ENCODE measurements at places on chromosomes 7 and 10.
A peak's percentile ranks its signal among the peaks of the same experiment; 100 is the strongest.

- DNase-seq: no peak
Measured at GRCh38 chr10:91341686-91342085, 68.5 kb upstream of the HECTD2 start.

- DNase-seq: no peak
Measured at GRCh38 chr10:30036811-30037210, 22.6 kb downstream of the JCAD start.

DNA sequence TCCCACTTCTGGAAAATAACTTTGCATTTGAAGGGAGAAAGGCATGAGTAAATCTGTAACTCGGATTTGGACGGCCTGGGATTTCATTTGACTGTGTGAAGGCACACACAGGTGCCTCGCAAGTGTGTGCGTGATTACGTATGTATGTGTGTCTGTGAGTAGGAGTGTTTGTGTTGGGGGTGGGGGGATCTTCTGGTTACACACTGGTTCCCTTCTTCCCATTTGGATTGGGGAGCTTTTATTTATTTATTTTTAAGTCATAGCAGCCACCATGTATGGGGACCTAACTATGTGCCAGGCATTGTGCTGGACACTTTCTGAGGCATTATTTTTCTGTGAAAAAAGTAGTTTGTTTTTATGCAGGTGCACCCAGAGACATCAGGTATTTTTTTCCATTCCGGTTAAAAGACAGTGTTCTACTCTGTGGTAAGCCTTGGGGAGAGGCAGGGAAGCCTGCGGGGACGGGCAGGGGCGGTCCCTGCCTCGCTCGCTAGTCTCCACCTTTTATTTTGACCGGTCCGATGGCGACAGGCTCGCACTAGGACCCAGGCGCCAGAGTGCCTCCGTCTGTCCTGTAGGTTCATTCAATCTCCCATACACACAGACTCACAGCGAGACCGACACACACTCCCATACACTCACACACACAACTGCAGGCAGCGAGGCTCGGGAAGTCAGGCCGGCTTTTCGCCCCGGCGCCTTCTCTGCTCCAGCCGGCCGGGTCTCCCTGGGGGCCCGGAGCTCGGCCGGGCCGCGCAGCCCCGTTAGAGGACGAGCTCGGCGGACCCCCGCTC is at the start of gene MXI1:
MXI1 (plus strand) TSS at position 595 of the 794 bp plus-strand sequence. CDS start 204 bp downstream, outside the sequence.
- peak; percentile 48 for DNase-seq

GRCh38 chr10:72792288-72792687 is 100.3 kb downstream of the MCU start:
- no peak for DNase-seq

DNA sequence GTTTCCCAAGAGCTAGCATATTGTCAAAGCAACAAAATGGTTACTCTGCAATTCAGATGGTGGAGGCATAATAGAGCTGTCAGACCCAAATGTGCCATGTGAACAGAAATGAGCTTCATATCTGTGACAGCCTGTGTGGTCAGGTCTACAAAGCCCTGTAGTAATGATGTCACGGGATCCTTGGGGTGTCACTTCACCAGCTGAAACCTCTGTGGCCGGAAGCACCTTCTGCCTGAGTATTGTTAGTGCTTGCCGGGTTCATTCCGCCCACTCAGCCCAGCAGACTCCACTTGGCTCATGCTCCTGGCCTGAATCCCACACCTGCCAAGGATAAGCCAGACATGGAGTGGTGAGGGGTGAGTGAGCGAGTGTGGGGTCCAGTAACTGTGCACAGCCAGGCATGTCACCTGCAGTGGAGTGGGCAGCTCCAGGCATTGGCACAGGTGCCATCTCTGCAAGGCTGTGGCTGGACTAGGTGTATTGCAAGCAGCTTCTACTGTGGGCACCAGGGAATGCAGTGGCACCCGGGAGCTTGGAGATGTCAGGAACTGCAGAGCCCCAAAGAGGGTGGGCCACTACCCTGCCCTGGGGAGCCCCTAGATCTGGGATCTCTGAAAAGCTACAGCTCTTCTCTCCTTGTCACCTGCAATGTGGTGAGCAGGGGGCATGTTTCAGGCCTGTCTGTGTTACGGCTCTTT is 341.9 kb upstream of the CHRM2 start:
- no peak for DNase-seq

Data from CD4-positive, alpha-beta T cell treated with Interleukin-15 for 4 hours (primary cell).